ENCODE measurements at places on chromosomes 4 and X.

GRCh38 chr4:95715830-95716229, 124.1 kb upstream of the PDHA2 start:
- no peak for DNase-seq

DNA sequence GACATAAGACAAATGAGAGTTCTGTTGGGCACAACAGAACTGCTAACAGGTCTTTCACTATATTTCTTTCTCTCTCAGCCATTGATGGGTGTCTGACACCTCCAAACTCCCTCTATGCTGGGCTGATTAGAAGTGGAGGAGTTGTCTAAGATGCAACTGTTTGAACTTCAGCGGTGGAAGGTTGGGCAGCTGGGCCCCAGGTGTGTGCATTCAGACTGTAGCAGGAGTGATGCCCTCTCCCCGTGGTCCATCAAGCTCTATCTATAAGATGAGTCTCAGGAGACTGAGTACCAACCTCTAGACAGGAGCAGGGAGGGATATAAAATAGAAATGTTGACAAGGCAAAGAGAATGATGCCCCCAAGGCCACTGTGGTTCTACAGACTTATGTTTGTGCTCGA, 28.2 kb upstream of the CHRNA9 start:
- no peak for DNase-seq

- peak; percentile 26 for DNase-seq
These were observed 151.8 kb downstream of the CCNG2 start for GRCh38 chr4:77308843-77309242.

DNA sequence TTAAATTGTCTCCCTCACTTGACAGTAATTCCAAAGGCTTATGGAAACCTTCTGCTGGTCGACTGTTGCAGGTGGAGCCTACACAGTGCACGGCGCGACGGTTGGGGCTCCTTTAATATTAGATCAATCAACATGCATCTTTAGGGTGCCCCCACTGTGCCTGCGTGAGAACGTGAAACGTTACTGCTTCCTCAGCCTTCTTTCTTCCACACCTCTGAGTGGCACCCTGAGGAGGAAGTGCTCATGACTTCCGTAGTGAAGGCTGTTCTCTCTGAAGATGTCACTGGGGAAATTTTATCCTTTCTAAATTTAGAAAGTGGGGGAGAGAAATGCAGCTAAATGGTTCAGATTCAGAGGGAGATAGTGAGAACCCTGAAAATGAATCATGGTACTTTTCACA, 184.0 kb upstream of the ZFP42 start:
- DNase-seq = no peak

DNA sequence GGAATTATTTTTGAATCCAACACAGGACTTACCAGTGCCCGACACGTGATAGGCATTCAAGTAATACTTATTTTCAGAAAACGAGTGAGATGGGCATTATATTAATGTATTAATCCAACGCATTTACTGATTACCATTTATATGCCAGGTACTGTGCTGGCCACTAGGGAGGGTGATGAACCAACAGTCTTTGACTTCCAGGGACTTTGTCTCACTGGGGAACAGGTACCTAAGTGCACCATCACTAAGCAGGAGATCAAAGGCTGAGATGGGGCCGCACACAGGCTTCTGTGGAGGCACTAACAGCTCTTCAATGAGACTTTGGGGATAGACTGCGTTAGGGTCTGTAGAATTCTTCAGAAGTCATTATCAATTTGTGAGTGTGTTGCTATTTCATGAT, 5.7 kb upstream of the TADA2B start:
- DNase-seq = no peak

- peak; percentile 76 for DNase-seq
These were observed 39.7 kb downstream of the TRIM61 start for GRCh38 chr4:164937576-164938270.

- no peak for DNase-seq
These were observed 91.9 kb upstream of the SH3RF1 start for GRCh38 chr4:169362607-169363006.

- DNase-seq = peak; percentile 62
These were observed 26.0 kb upstream of the BMP2K start for GRCh38 chr4:78749972-78750727.
